ENCODE measurements at places on chromosomes 5 and 9. TPM values are rescaled to one million over a fixed set of nuclear protein-coding genes. Genes with fewer than 3 reads are reported as not detected.

GBGT1 gene
- total RNA-seq = 3.3 TPM

CREBRF gene
- 38.3 TPM for total RNA-seq

DNA sequence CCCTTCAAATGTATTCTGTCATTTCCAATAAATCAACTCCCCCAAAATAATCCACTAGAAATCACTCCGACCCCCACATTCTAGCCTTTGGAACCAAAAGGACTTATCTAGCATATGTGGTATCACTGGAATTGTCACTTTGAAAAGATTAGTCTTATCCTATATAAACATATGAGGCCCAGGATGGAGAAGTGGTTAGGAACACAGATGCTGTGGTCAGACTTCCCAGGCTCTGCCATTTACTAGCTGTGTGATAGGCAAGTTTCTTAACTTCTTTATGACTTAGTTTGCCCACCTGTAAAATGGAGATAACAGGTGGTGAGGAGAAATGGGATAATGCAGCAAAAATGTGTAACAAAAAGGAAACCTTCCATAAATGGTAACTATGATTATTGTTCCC, 62.0 kb upstream of the GLRX start:
- DNase-seq = peak; percentile 39
- H3K4me3 ChIP-seq = no peak overlapping the region
- no peaks in the 10 kb centered on the region for H3K27me3 ChIP-seq
- H3K36me3 ChIP-seq = peaks cover 41% of the 10 kb centered on the region

GRCh38 chr9:135949501-135950134, 11.6 kb downstream of the UBAC1 start:
- no peak for DNase-seq
- no peak overlapping the region for H3K4me3 ChIP-seq
- H3K4me1 ChIP-seq = no peaks in the 10 kb centered on the region

GRCh38 chr5:169712428-169712827, 75.4 kb downstream of the DOCK2 start:
- H3K27me3 ChIP-seq = no peaks in the 10 kb centered on the region
- no peak overlapping the region for H3K4me3 ChIP-seq
- H3K36me3 ChIP-seq = no peaks in the 10 kb centered on the region

DNA sequence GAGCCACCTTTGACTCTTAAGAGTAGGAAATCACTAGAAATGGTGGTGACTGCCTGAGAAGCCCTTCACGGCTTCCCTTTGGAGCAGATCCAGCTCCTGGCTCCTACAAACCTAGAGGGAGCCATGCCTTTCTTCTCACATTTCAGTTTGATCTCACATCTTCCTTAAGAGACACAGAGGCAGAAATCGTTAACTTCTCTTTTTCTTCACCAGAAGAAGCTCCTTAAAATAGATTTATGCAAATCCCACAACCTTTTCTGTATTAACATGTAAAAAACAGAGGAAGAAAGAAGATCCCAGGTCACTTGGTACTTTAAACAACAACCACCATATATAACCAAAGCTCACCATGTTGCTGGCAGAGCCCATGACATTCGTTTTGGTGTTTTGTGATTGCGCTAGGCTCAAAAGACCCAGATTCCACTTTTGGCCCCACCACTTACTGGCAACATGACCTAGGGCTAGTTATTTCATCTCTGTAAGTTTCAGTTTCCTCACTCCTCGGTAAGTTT, 29.6 kb downstream of the PAX5 start:
- H3K27me3 ChIP-seq = peaks cover 91% of the 10 kb centered on the region
- H3K4me1 ChIP-seq = no peaks in the 10 kb centered on the region
- no peak for DNase-seq
- no peaks in the 10 kb centered on the region for H3K36me3 ChIP-seq

DNA sequence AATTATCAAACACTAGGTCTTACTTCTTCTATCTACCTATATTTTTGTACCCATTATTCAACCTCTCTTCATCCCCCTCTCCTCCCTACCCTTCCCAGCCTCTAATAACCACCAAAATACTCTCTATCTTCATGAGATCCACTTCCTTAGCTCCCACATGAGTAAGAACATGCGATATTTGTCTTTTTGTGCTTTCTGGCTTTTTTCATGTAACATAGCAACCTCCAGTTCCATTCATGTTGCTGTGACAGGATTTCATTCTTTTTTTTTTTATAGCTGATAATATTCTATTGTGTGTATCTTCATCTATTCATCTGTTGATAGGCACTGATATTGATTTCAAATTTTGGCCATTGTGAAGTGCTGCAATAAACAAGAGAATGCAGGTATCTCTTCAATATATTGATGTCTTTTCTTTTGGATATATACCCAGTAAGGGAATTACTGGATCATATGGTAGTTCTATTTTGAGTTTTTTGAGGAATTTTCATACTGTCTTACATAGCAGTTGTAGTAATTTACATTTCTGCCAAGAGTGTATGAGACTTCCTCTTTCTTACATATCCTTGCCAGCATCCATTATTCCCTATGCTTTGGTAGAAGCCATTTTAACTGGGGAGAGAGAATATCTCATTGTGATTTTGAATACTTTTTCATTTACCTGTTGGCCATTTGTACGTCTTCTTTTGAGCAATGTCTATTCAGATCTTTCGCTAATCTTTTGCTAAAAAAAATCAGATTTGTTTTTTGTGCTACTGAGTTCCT, 156.8 kb downstream of the DCP2 start:
- no peak overlapping the region for H3K27ac ChIP-seq
- no peak for DNase-seq
- no peak overlapping the region for H3K4me3 ChIP-seq
- H3K4me1 ChIP-seq = no peaks in the 10 kb centered on the region

DNA sequence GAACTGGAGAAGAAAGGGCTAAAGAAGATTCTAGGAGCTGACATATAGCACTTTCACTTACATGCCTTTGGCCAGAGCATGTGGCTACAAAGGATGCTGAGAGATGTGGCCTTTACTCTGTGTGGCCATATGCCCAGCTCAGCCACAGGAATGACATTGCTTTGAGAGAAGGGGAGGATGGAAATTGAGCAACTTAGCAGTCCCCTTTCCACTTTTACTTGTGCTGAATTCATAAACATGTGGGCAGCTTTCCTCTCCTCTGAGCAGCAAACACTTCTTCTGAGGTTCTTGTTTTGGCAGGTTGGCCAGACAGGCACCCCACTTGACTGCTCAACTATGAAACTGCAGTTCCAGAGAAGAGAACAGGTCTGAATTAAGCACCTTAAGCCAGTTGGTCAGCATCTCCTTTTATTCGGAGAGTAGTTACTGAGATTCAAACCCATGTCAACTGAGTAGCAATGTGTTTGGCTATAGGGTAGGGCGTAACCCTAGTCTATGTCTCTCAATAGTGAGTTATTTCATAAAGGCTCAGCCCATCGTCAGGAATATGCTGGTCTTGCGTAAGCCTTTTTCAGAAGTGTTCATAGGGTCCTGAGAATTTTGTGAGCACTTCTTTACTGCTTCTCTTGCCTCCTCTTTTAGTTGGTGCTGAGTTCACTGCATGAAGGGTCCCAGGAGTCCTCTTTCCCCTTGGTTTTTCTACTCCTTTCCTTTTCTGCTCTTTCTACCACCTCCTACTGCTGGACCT, 134.5 kb downstream of the PALM2AKAP2 start:
- peaks cover 31% of the 10 kb centered on the region for H3K4me1 ChIP-seq
- H3K27ac ChIP-seq = peak overlapping the region; percentile 28
- no peaks in the 10 kb centered on the region for H3K36me3 ChIP-seq
- DNase-seq = no peak
- no peak overlapping the region for H3K4me3 ChIP-seq
- no peaks in the 10 kb centered on the region for H3K27me3 ChIP-seq
